ENCODE measurements at places on chromosomes 7 and 10. TPM values are rescaled to one million over a fixed set of nuclear protein-coding genes. Genes with fewer than 3 reads are reported as not detected.

Gene C7orf57
- total RNA-seq: 0.37 TPM

Gene MNX1
- 5.3 TPM for total RNA-seq

Gene SMURF1
- 24.1 TPM for total RNA-seq

Gene TMEM178B
- 1.3 TPM for total RNA-seq

Gene TMEM176B
- 0.05 TPM for total RNA-seq

Gene ANKRD7
- total RNA-seq: not detected

Gene SH2B2
- total RNA-seq: 3.7 TPM

Gene CDH23
- 2.0 TPM for total RNA-seq

Gene GRM8
- total RNA-seq: not detected

Gene SRRM3
- 5.6 TPM for total RNA-seq

Gene ATRNL1
- 0.30 TPM for total RNA-seq

Gene VAX1
- 1.4 TPM for total RNA-seq

Gene NKX1-2
- total RNA-seq: not detected

Gene WDR86
- 0.17 TPM for total RNA-seq

Gene PIP
- total RNA-seq: not detected

Gene ANKIB1
- 16.6 TPM for total RNA-seq

Measured in A549 treated with CpdA at 1 μM for 4 hours (cell line).